Occipital lobe (tissue), 3 donors: ENCODE measurements at places on chromosomes 5 and 9.

DNA sequence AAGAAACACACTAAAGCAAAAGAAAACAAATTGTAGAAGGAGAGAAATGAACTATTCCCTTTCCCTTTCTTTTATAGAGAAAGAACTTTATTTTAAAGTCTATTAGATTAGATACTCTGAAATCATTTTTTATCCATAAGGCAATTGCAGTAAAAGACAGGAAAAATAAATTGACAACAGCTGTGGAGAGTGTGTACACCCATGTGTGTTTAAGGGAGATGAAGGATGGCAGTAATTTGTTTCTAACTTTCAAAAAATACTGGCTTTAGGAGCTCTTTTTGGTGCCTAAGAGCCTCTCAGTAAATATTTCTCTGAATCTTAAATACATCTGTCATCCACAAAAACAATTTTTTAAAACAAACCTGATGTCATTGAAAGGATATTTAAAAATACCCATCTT is 18.3 kb upstream of the ARL14EPL start:
- no peak for DNase-seq

GRCh38 chr5:86807046-86808031 is 189.6 kb downstream of the COX7C start:
- DNase-seq, result no peak

DNA sequence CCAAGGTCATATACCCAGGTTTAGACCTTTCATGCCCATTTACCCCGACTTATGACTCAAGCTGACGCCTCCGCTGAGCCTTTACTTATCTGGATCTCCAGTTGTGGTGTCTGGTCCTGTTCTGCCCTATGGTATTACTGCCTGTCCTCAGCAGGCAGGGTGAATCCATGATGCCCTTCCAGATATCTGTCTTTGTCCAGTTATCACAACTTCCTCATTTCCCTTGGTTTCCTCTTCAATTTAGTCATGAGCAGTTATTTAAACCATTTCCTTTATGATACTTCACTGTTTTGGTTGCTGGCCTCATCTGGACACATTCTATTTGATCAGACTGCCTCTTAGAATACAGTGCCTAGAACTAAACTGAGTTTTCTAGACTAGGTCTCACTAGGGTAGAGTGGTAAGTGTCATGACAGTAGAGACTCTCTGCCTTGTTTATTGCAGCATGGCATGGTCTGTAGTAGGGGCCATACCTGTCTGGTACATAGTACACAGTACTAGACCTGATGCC is 93.3 kb downstream of the MELK start:
- no peak for DNase-seq

GRCh38 chr5:173435447-173435846 is 107.2 kb upstream of the STC2 start:
- DNase-seq, result no peak

GRCh38 chr9:136726631-136727191 is 14.3 kb downstream of the DIPK1B start:
- no peak for DNase-seq

DNA sequence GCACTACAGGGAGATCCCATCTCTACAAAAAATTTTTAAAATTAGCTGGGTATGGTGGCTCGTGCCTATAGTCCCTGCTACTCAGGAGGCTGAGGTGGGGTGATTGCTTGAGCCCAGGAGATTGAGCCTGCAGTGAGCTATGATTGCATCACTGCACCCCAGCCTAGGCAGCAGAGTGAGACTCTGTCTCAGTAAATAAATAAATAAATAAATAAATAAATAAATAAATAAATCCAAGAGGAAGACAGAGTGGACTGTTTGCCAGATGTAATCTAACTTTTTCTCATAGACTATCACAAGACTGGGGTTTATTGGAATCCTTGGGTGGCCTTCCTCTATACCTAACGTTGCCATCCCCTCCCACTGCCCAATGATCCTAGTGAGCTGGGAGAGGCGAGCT is 19.2 kb upstream of the TCF7 start:
- no peak for DNase-seq

DNA sequence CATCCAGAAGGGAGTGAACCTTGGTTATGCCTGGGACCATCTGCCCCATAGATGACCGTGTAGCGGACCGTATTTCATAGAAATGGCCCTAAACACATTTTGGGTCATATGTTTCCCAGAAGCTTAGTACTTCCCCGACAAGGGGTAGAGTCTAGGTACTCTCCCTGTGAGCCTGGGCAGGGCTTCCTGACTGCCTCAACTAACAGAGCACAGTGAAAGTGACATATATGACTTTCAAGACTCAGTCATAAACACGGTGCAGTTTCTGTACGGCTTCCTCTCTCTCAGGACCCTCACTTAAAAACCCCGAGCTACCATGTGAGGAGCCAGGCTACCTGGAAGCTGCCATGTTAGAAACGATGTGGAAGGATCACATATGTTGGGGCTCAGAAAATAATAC is 20.9 kb downstream of the C9orf57 start:
- no peak for DNase-seq

- no peak for DNase-seq
Measured at GRCh38 chr9:81851340-81851739, 76.9 kb upstream of the SPATA31D4 start.

GRCh38 chr9:137829260-137829996 is 48.2 kb upstream of the CACNA1B start:
- no peak for DNase-seq

DNA sequence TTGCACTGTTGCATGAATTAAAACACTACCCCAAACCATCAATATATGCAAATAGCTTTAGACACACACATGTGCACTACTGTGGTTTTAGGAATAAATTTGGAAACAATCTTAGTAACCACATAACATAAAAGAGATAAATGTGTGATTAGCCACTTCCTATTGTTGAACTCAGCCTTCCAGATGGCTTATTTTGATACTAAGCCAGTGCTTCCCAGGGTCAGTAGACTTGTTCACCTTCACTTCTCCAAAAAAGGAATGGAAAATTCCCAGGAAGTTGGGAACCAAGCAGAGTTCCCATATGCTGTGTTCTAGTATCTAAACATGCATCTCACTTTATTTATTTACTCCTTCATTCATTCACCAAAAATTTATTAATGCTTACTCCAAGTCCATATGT is 47.8 kb downstream of the SVEP1 start:
- no peak for DNase-seq

GRCh38 chr9:131739133-131739958 is 530 bp downstream of the RAPGEF1 start:
- peak; percentile 32 for DNase-seq

DNA sequence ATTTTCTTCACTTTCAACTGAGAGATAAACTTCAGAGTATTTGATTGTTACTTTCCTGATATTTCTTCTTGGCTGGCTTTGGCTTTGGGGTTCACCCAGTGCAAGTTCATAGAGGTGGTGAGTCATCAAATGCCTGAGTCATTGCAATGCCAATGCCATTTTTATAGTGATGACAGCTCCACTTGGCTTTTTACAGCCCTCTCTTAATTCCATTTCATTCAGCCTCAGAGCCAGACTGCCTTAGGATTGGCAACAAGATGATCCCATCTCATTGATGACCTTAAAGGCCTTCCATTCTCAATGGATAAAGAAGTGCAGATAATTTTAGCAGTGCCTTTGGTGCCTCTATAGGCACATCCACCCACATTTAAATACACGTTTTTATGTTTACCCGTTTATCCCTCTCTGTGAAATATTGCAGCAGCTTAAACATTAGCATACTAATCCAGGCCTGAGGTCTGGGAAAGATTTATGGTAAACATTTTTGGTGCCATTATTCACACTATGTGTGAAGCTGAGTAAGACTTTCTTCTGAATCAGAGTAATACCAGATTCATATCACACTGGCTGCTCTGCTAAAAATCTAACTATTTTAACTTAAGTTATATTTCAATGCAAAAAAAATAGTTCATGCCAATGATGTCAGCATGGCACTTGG is 88.9 kb upstream of the TYRP1 start:
- DNase-seq, result no peak

DNA sequence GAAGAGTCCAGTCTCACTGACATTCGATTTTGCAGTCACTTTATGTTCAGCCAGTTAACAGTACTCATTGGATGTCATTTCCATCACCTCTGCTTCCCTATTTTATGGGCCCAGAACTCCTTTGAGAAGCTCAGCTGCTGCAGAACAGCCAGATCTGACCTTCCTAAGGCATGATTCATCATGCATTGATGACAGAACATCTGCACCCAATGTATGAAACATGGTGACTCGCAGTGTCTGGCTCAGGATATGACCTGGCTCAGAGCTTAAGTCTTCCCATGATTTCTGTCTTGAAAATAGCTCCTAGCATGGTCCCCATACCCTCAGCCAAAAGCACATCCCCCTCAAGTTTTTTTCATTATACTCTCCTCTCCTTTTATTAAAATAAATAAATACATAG is 92.6 kb upstream of the TRIM32 start:
- no peak for DNase-seq

- no peak for DNase-seq
Measured at GRCh38 chr9:87818308-87818707, 64.4 kb upstream of the SPATA31E1 start.

GRCh38 chr9:90966480-90967144 is 165.0 kb downstream of the SYK start:
- no peak for DNase-seq

DNA sequence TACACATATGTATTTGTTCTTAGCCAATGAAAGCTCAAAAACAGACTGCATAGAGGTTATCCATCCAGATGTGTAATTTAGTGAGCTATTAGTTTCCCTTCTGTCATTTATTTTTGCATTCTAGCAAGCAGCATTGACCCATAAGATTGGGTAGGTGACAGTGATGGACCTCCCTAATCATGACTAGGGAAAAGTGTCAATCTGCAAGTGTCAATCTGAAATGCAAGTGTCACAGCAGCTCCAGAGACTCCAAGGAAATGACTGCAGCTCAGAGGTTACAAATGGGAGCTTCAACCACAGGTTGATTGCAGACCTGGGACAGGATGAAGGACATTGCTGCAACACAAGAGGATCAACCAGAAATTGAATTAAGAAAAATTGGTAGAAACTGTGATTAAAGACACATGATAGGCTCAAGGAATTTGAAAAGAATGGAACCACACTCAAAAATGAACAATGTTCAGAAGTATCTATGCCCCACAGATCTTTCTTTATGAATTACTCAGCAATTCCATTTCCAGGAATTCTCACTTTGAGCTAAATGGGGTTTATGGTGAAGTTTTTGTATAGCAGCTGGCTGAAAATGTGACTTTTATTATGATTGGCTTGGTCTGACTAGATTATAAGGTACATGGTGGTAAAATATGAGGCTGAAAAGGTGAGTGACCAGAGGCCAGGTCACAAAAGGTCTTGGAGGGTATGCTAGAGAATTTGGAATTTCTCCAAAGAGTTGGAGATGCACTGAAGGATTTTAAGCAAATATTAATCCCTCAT is 59.6 kb upstream of the HTR4 start:
- DNase-seq, result no peak

GRCh38 chr5:138438724-138439476 is at the start of gene REEP2:
Gene REEP2 (plus strand): TSS chr5:138439057. CDS start chr5:138439209, 152 bp downstream.
- peak; percentile 48 for DNase-seq

DNA sequence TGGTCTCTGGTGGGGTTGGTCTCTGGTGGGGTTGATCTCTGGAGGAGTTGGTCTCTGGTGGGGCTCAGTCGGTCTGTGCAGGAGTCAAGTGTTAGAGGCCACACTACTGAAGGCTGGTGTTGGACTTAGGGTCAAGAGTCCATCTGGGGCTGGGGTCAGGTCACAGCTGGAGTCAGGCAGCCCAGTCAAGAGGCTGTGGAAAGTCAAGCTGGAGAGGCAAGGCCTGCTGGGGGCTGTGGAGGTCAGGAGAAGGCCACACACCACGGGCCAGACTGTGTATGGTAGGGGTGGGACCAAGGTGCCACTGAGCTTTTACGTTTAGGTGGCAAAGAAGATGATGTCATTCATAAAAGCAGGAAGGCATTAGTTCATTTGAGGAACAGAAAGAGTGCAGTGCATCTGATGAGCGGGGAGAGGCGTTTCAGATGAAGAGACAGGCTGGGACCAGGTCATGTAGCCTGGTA is 16.7 kb upstream of the CD74 start:
- DNase-seq, result no peak

- DNase-seq, result no peak
Measured at GRCh38 chr9:79610791-79611614, 39.2 kb downstream of the TLE4 start.

DNA sequence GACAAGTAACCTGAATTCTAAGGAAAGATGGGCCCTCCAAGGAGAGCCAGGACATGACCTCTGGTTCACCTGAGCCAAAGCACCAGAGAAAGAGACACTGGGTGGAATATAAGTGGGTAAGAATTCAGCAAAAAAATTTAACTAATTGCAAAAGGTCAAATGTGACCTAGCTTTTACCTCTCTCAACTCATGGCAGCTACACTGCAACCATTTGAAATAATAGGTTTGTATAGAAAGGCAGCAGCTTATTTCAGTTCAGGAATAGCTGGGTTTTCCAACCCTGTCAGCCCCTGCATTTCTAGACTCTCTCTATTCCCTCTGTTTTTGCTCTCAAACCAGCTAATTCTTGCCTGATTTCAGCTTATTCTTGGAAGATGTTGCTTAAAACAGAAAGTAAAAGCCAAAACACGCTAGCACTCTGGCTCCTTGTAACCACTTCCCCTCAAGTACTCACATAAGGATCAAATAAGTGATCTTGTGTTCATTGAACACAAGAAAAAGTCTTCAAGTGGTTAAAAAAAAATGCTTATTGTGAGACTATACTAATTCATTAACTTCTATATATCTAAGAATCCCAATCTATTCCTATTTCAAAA is 101.1 kb upstream of the NR4A3 start:
- no peak for DNase-seq
